ENCODE measurements at places on chromosomes 2 and 18.

- DNase-seq: no peak
Observed at GRCh38 chr18:3083766-3084165, 70.8 kb upstream of the LPIN2 start.

DNA sequence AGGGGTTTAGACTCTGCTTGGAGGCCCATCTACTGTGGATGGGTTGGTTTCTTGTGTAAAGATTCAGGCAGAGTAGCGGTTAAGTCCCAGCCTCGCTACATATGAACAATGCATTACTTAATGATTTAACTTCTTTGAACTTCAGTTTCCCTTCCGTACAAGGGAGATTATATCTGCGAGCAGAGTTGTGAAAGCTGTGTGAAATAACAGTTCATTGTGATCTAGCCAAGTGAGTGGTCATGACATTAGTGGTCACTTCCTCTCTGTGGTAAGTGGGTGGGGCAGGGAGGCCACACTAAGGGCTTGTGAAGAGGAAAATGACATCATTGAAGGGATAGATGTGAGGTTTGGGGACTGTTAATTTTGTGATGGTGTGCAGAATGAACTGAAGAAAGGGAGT lies 14.1 kb upstream of the MEX3C start:
- DNase-seq: no peak

DNA sequence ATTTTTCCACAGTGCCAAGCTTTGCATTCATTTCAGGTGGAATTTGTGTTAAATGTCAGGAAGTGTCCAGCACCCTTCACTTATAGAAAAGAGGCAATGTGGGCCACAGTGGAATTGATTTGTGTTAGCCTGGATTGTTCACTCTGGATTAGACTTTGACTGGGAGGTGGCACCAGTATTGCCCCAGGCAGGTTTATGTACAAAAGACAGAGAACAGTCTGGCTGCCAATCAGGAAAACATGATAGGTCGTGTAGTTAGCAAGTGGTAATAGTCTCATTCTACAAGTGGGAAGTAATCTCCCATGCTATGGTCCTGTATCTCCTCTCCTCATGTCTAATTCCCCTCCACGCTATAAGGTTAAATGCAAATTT lies 45.6 kb downstream of the RAB27B start:
- no peak for DNase-seq

- DNase-seq: no peak
Observed at GRCh38 chr2:128619471-128620325, 301.0 kb upstream of the HS6ST1 start.

- no peak for DNase-seq
Observed at GRCh38 chr2:39989888-39990287, 210.8 kb upstream of the THUMPD2 start.

Measured in stimulated activated CD4-positive, alpha-beta T cell treated with anti-CD3 and anti-CD28 coated beads, Interleukin-15, amount 100 ng/mL, for 1 hour (primary cell).